WTC11 (cell line): ENCODE measurements at places on chromosomes 16 and 17. TPM values are rescaled to one million over a fixed set of nuclear protein-coding genes. Genes with fewer than 3 reads are reported as not detected.

The ACSM2A gene
- 0.14 TPM in 1 of 3 replicates, not detected in the others for total RNA-seq

The PIGW gene
- 14.6 to 21.7 TPM (median 15.1 TPM) in 3 replicates for total RNA-seq

The TBX4 gene
- not detected in 3 replicates for total RNA-seq

The ITGA2B gene
- 21.5 to 30.3 TPM (median 28.5 TPM) in 3 replicates for total RNA-seq

The USB1 gene
- 67.1 to 75.2 TPM (median 69.6 TPM) in 3 replicates for total RNA-seq

The SOX9 gene
- total RNA-seq: 8.1 to 9.0 TPM (median 8.9 TPM) in 3 replicates

The GOSR2 gene
- 37.6 to 45.8 TPM (median 40.1 TPM) in 3 replicates for total RNA-seq

The C16orf54 gene
- total RNA-seq: 0.09 to 0.14 TPM (median 0.11 TPM) in 3 replicates

The NME1 gene
- total RNA-seq: 210 to 238 TPM (median 210 TPM) in 3 replicates

The ZNF18 gene
- 10.5 to 13.3 TPM (median 10.8 TPM) in 3 replicates for total RNA-seq

The ICAM2 gene
- 0.33 to 0.57 TPM (median 0.44 TPM) in 3 replicates for total RNA-seq

The ITGA3 gene
- total RNA-seq: 35.3 to 44.2 TPM (median 35.5 TPM) in 3 replicates

The USP31 gene
- 13.3 to 17.4 TPM (median 13.7 TPM) in 3 replicates for total RNA-seq

The CD300H gene
- total RNA-seq: not detected in 3 replicates

The EPOP gene
- 8.7 to 12.3 TPM (median 9.0 TPM) in 3 replicates for total RNA-seq

The NQO1 gene
- total RNA-seq: 32.6 to 38.9 TPM (median 34.7 TPM) in 3 replicates

The KRTAP9-4 gene
- total RNA-seq: not detected in 3 replicates

The GRAP gene
- 0.50 to 0.59 TPM (median 0.55 TPM) in 3 replicates for total RNA-seq

The PRCD gene
- 2.7 to 4.5 TPM (median 4.0 TPM) in 3 replicates for total RNA-seq

The COL1A1 gene
- 46.1 to 52.1 TPM (median 50.4 TPM) in 3 replicates for total RNA-seq

The BRD7 gene
- total RNA-seq: 122 to 132 TPM (median 123 TPM) in 3 replicates

The BAHCC1 gene
- total RNA-seq: 17.1 to 29.8 TPM (median 21.5 TPM) in 3 replicates

The RPS2 gene
- 4,395 to 4,767 TPM (median 4,632 TPM) in 3 replicates for total RNA-seq

The WSCD1 gene
- 57.5 to 80.2 TPM (median 71.9 TPM) in 3 replicates for total RNA-seq

The METRNL gene
- 27.7 to 29.3 TPM (median 28.1 TPM) in 3 replicates for total RNA-seq

The PRSS36 gene
- 0.48 to 1.5 TPM (median 1.3 TPM) in 3 replicates for total RNA-seq

The CCDC40 gene
- 15.1 to 16.3 TPM (median 15.2 TPM) in 3 replicates for total RNA-seq

The CALB2 gene
- total RNA-seq: 1.6 to 2.6 TPM (median 2.5 TPM) in 3 replicates

The OR4D1 gene
- total RNA-seq: 0.17 to 0.41 TPM (median 0.39 TPM) in 3 replicates

The TENT4B gene
- total RNA-seq: 12.7 to 14.3 TPM (median 13.6 TPM) in 3 replicates

The KCTD2 gene
- total RNA-seq: 31.3 to 34.0 TPM (median 32.8 TPM) in 3 replicates

The CDH1 gene
- 265 to 281 TPM (median 278 TPM) in 3 replicates for total RNA-seq

The TMEM204 gene
- total RNA-seq: 0.18 to 0.35 TPM (median 0.30 TPM) in 3 replicates

The TBC1D3C gene
- total RNA-seq: not detected in 3 replicates

The TBC1D3H gene
- total RNA-seq: not detected in 3 replicates

The PRSS8 gene
- total RNA-seq: 78.8 to 127 TPM (median 127 TPM) in 3 replicates

The ZACN gene
- 0.07 to 0.28 TPM (median 0.11 TPM) in 3 replicates for total RNA-seq

The TRIM72 gene
- total RNA-seq: 1.8 to 2.5 TPM (median 2.4 TPM) in 3 replicates

The TP53TG3C gene
- total RNA-seq: not detected in 3 replicates
